ENCODE measurements at places on chromosomes 3 and 15.

GRCh38 chr3:179681492-179682263, 28.8 kb downstream of the USP13 start:
- no peak for DNase-seq

DNA sequence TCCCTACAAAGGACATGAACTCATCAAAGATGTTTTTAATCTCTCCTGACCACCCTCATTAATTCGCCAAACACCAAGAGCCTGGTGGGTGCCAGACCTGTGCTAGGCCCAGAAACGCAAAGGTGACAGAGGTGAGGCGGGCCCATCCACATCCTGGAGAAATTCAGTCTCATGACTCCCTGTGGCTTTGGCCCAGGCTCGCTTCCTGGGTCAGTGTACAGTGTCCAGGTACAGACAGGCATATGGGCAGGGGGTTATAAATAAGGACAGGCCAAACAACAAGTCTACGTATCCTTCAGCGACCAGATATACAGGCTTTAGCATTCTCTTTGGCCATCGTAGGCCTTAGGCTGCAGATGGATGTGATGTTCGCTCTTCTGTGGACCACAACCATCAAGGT, 945 bp upstream of the PLA2G4F start:
- DNase-seq: no peak

- no peak for DNase-seq
Measured at GRCh38 chr3:49654955-49655556, 19.1 kb upstream of the APEH start.

- no peak for DNase-seq
Measured at GRCh38 chr3:174229916-174230315, 629.2 kb upstream of the NAALADL2 start.
